ENCODE measurements at places on chromosomes 7 and 10.

DNA sequence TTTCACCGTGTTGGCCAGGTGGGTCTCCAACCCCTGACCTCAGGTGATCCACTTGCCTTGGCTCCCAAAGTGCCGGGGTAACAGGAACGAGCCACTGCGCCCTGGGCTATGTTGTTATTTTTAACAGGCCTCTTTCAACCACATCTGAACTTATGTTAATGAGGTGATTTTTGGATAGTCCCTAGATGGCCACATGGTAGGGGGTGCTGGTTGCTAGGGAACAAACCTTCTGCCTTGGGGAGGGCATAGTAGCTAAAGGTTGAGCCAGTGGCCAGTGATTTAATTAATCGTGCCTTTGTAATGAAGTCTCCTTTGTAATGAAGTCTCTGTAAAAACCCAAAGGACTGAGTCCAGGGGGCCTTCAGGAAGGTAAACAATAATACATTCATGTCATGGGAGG is 9.1 kb downstream of the COMTD1 start:
- no peak for DNase-seq

- no peak for DNase-seq
Observed at GRCh38 chr10:84353052-84353803, 24.8 kb downstream of the CCSER2 start.

DNA sequence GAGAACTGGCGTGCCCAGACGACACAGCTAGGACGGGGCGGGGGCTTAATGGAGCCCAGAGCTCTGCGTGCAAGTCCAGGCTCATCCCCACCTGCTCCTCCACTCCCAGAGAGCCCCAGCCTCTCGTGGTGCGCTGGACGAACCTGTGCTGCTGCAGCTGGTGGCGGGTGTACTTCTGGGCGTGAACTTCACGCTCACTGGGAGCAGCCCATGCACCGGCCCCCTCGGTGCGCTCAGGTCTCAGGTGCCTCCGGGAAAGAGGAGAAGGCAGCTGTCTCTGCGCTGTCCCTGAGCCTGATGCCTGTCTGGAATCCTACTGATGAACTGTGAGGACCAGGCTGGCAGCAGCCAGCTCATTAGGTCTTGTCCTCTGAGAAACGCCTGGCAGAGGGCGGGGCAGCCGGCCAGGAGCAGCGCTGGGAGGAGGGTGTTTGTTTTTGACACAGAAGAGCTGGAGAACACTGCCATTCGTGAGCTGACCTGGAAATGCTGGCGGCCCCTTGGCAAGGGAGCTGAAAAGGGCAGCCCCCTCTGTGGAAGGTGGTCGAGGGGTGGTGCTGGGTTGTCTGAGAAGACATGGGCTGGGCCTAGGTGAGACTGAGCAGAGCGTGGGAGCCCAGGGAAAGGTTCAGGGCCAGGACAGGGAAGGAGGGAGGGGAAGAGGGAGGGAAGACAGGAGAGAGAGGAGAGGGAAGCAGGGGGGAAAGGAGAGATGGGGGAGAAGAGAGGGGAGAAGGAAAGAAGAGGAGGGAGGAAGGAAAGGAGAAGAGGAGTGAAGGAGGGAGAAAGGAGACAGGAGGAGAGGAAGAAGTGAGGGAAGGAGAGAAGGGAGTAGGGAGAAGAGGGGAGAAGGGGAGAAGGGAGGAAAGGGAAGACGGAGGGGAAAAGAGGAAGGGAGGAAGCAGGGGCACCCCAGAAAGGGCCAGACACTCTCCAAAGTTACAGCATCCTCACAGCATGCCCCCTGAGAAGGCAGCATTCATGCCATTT is 53.5 kb upstream of the TNS3 start:
- no peak for DNase-seq

DNA sequence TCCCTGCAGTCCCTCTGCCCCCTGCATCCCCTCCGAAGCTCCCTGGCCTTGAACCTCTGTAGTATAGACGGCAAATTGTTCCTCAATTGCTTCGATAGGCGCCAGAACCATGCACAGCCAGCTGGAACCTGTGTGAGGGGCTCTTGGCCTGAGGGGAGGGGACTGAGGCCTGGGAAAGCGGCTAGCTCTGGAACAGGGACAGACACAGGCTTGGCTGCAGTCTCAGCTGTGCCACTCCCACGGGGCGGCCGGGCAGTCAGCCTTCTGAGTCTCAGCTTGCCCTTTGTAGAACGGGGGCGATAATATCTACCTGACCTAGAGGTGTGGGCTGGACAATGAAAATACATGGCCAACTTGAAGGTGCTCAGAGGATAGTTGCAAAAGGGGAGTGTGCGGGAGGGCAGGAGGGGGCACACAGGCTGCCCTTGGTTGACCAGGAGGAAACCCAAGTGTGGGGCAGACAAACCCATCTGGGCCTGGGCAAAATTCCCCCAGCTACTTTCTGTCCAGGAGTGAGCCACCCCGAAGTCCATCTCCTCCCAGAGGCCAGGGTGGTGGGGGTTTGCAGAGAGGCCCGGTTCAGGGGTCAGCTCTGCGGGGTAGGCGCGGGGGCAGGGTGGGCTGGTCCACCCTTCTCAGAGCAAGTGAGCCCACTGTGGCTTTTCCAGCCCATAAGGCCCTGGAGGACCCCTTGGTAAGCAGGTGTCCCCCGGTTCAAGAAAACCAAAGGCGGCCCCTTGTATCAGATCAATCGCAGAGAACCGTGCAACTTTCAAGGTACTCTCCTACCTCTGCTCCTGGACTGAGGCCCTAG is 4.6 kb downstream of the CRYGN start:
- DNase-seq: no peak

- peak; percentile 89 for DNase-seq
Observed at GRCh38 chr7:80307227-80307856, 172.7 kb downstream of the GNAI1 start.

GRCh38 chr10:66649626-66650025 is 276.2 kb upstream of the LRRTM3 start:
- no peak for DNase-seq

GRCh38 chr10:88880282-88881076 is 434 bp downstream of the STAMBPL1 start:
- peak; percentile 90 for DNase-seq

- DNase-seq: no peak
Observed at GRCh38 chr10:125247576-125247975, 87.2 kb upstream of the CTBP2 start.

- no peak for DNase-seq
Observed at GRCh38 chr10:79230328-79230830, 116.9 kb upstream of the PPIF start.

GRCh38 chr7:141737836-141738591 is at the start of gene SSBP1:
Gene SSBP1, plus strand, starts transcription at chr7:141738358. Its CDS starts 809 bp downstream, at chr7:141739167.
- DNase-seq: peak; percentile 98

- DNase-seq: no peak
Observed at GRCh38 chr7:15737601-15738000, 51.1 kb upstream of the MEOX2 start.

DNA sequence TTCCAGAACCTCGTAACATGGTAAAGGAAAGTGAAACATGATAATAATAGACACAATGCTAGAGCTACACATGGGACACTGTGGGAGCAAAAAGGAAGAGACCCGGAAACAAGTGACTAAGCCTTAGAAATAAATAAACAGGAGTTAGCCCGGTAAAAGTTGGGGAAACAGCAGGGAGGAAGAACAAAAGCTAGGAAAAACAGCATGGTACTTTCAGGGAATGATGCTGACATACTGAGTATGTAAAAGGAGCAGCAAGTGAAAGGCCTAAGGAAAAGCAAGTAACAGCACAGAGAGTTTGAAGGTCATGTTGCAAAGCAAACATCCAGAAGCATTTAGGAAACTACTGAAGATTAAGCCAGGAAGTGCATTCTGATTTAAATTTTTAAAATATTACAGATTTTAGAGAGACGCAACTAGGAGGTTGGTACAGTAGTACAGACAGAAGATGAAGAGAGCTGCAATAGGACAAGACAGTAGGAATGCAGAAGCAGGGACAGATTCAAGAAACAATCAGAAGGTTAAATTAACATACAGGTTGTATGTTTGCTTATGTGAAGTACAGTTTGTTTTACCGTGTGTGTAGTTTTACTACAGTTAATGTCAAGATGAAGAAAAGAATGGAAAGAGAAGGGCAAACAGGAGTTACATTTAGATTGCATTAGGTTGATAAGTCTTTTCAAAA is 63.7 kb downstream of the ARHGAP12 start:
- peak; percentile 38 for DNase-seq

DNA sequence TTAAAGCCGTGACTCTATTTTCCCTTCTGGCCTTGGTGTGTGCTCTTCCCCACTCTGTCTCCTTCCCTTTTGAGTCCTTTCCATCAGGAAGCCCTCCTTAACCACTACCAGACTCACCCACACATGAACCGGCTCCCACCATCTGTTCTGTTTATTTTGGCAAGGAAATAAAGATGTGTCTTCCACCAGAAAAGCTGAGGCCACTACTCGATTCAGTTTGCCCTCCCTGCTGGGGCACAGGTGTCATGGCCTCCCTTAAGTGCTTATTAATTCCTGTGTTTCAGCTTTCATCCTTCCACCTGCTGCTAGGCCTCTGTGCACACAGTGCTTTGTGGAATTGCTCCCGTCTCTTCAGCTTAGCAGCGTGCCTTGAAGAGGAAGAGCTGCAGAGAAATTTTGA is 16.7 kb downstream of the POR start:
- no peak for DNase-seq

- DNase-seq: no peak
Observed at GRCh38 chr10:88108115-88108610, 244.7 kb downstream of the PTEN start.

DNA sequence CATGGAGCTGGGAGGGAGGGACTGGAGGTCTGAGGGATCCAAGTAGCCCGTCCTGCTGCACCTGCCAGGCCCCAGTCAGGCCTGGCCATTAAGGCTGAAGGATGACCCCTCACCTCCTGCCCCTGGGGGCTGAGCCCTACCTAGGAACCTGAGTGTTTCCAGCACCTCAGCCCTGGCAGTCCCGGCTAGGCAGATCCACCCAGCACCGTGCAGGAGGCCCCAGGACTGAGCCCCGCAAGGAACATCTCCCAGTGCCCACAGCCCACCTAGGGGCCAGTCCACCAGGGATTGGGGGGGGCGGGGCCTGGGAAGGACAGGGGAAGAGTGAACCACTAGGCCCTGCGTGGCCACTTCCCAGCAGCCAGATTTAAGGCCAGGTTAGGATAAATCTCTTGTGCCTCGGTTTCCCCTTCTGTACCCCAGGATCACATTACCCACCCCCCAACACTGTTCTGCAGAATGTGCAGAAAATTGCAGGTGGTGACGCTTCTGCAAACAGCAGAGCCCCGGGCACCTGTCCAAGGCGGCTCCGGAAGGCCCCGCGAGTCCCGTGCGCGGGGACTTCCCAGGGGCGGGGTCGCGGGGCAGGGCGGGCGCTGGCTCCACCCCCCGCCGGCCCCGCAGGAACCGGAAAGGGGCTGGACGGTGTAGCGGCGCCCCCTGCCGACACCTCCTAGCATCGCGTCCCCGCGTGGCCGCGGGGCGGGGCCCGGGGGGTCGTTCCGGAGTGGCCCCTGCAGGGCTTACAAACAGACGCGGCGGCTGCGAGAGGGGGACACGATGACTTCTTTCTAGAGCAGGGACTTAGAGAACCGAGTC is 55.9 kb downstream of the PWWP2B start:
- DNase-seq: peak; percentile 72

DNA sequence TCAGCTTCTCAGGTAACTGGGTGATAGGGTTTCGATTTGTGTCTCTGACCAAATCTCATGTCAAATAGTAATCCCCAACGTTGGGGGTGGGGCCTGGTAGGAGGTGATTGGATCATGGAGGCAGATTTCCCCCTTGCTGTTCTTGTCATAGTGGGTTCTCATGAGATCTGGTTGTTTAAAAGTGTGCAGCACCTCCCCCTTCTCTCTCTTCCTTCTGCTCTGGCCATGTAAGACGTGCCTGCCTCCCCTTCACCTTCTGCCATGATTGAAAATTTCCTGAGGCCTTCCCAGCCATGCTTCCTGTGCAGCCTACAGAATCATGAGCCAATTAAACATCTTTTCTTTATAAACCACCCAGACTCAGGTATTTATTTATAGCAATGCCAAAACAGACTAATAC is 21.9 kb upstream of the SMURF1 start:
- DNase-seq: no peak

- no peak for DNase-seq
Observed at GRCh38 chr10:131560166-131560565, 248.6 kb upstream of the TCERG1L start.

- DNase-seq: no peak
Observed at GRCh38 chr10:113960617-113961181, 83.0 kb upstream of the ADRB1 start.

DNA sequence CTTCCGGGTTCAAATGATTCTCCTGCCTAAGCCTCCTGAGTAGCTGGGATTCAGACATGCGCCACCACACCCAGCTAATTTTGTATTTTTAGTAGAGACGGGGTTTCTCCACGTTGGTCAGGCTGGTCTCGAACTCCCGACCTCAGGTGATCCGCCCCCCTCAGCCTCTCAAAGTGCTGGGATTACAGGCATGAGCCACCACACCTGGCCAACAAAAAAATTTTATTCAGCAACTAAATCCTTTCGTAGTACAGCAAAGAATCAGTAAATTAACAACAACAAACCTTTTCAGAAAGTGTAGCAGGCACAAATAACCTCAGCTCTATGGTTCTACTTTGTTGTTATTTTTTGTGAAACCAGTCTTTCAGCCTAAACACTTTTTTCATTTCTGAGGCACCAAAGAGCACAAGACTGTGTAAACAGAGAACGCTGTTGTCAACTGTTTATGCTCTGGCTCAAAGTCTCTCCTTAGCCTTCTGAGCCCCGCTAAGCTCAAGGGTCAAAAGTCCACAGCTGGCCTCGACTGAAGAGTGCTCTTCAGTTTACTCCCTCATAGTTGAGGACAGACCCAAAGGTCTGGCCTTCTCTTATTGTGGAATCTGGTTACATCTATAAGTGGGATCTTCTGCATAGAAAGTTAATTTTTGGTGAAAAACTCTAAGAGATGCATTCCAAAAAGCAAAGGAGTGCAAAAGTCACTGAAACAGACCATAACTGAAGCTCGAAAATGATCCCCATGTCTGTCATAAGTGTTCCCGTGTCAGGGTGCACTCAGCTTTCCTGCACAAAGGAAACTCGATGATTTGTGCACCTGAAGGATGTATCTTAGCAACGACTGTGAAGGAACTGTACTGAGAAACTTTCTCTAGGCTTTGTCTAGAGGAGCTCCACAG is 24.6 kb upstream of the DDX50 start:
- DNase-seq: peak; percentile 52

- peak; percentile 97 for DNase-seq
Observed at GRCh38 chr7:25009257-25009656, 29.3 kb upstream of the OSBPL3 start.

DNA sequence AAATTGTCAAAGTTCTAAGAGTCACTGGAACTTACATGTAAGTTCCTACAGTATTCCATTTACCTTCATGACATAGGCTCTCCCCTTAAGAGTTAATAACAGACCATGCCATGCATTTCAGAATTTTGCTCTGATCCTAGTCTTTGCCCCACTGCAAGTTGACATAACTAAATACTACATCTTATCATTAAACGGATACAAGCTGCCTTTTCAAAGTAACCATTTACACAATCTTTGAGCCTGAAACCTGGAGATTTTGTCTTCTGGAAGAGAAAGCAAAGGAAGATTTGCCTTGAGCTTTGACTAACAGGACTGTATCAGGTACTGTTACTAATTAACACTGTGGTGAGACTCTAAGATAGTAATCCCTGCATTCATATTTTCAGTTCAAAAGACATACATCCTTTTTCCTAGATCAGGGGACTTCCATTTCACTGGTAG is 9.3 kb upstream of the AKR1D1 start:
- DNase-seq: no peak

Data from iris pigment epithelial cell (primary cell).